Fibroblast of skin of left biceps (primary cell): ENCODE measurements at places on chromosomes 3 and 15.

GRCh38 chr3:87267953-87268645 is 8.3 kb downstream of the POU1F1 start:
- DNase-seq, result no peak

DNA sequence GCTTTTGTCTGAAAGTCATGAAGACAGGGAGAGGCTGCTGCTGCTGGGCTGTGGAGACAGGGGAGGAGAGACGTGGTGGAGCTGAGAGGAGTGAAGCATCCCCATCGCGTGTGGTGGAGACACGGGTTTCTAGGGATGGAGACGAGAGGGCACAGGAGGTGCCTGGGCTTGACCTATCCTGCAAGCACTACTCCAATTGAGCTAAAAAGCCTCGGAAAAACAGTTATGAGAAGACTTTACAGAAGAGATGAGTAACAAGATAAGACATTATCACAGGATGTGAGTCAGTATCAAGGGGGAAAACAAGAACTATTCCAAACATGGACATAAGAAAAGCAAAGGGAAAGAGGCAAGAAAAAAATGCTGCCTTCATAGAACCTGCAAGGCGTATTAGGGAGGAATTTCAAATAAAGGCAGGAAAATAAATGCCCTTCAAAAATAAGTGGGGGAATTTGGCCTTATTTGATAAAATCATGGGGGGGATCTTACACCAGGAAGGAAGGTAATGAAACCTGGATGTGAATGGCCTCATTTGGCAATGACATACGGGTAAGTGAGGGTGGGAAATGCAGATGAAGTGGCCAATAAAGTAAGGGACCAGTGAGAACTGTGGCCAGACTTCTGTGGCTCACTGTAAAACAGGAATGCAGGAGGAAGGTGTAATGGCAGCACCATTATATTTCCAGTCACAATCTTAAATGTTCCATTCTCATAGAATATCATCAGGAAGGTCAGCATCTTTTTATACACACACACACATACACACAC is 97.9 kb downstream of the PLD1 start:
- peak; percentile 13 for DNase-seq

GRCh38 chr3:187465503-187465902 is 97.3 kb downstream of the RTP4 start:
- no peak for DNase-seq

- DNase-seq, result no peak
Observed at GRCh38 chr15:27086149-27086548, 115.2 kb downstream of the GABRG3 start.

GRCh38 chr3:44883999-44884431 is 9.6 kb downstream of the TGM4 start:
- DNase-seq, result peak; percentile 95

DNA sequence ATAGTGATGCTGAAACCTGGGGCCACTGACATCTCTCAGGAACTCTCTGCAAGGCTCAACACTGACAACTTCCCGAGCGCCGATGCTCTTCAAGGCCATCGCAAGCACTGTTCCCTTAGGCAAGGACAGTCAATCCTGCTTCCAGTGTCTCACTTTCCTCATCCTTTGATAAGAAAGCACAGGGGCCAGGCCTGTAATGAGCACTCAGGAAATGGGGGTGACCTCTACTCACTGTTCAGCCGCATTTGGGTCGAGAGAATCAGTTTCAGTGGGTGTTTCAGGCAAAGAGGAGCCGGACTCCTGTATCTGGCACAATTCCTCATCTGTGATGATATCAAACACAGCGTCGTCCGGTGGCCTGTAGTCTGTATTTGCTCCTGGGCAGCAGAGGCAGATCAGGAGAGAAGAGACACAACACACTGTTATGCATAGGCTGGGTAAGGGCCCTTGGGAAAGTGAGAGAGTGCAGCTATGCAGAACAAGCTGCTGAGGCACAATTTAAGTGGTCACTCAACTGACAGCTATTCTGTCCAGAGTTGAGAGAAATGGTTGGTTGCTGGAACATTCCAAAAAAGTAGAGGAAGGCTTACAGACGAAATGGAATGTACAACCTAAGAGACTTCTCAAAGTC is 11.9 kb downstream of the CXCR6 start:
- DNase-seq, result no peak

DNA sequence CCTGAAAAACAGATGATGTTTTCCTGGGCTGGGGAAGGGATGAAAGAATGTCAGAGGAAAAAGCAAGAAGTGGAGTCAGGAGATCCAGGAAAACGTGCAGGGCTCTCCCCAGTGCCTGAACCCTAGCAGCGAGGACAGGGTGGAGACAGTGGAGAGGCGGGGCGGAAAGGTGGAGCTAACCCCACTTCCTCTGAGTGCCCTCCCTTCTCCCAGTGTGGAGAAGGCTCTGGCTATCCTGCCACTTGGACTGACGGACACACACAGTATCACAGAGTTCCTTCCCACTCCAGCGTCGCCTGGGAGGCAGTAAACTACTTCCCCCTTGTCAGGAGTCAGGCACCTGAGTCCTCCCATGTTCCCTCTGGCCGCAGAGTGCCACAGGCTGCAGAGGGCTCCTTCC is 125.3 kb upstream of the CHRNA7 start:
- DNase-seq, result no peak

DNA sequence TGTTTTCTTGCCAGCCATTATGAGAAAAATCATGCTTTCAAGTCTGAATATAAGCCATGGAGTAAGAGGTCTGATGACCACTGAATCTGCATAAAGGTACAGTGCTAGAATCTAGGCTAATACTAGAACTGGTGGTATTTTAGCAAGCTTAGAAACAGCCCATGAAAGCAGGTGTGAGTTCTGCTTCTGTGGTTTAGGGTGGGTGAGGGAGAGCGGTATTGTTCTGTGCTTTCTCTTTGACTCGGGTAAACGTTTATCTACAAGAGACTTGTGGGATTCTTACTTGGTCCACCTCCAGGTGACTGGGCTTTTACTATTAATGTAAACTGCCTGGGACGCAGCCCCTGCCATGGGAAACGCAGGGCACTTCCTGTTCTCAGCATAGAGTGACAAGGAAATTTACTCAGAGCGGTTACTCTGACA is 55.2 kb downstream of the PGPEP1L start:
- DNase-seq, result no peak

GRCh38 chr15:25887870-25888269 is 24.7 kb upstream of the ATP10A start:
- no peak for DNase-seq

DNA sequence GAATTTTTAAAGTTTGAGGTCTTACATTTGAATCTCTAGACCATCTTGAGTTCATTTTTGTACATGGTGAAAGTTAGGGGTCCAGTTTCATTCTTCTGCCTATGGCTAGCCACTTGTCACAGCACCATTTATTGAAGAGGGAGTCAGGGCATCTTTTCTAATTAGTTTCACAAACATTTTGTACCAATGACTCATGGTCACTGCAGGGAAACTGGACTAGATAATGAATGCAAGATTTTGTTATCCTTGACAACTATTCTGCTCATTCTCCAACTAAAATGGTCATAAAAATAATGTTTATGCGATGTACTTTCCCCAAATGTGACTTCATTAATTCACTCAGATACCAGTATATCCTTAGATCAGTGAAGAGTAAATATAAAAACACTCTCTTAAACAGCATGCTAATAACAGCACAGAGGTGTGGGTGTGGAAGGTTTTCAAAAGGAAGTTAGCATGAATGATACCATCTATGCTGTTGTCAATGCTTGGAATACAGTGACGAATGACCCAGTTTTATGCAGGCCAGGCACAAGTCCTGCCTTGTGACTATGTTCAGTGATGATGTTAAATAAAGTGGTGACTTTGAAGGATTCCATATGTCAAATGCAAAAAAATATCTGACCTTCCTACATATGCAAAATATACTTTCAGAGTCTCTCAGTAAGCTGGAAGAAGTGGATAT is 314.9 kb upstream of the TMCO5A start:
- DNase-seq, result no peak

DNA sequence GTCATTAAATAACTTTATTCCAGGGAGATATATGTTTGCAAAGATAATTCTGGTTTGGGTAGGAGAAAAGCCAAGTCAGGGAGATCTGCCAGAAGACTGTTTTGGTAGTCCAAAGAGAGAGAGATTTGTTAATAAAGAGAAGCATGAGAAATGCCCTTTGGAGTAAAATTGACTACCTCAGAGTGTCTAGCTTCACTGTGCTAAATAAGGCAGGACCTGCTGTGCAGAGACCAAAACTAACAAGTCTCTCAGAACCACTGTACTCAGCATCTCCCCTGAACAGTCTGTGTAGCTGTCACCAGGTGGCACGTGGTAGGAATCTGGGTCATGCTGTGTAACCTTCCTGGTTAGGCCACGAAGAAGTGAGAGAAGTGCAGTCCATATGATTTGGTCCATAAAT is 31.6 kb upstream of the SLC35G2 start:
- DNase-seq, result peak; percentile 10

- no peak for DNase-seq
Observed at GRCh38 chr15:101024706-101025500, 105.7 kb downstream of the LRRK1 start.

- no peak for DNase-seq
Observed at GRCh38 chr3:46386205-46386604, 15.5 kb downstream of the CCR5 start.

- DNase-seq, result no peak
Observed at GRCh38 chr15:56963126-56963525, 44.7 kb downstream of the TCF12 start.

DNA sequence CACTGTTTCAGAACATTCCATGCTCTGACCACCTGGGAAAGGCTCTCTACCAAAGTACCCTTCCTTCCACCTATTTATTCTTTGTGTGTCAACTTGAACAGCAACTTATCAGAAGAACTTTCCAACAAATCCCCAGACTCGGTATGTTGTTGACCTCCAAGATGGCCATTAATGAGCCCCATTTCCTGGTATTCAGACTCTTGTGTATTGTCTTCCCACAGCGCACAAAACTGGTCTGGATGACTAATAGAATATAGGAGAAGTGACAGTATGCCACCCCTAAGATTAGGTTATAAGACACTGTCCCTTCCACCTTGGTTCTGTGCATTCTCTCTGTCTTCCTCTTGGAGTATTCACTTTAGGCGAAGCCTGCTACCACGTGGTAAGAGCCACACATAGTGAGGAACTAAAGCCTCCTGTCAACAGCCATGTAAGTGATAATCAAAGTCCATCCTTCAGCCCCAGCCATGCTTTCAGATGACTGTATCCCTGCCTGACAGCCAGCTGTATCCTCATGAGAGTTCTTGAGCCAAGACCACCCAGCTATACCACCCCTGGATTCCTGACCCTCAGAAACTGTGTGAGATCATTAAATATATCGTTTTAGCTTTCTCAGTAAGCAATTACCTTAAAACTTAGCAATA is 481.7 kb downstream of the MAGI1 start:
- DNase-seq, result no peak

GRCh38 chr3:12585181-12585580 is 28.3 kb downstream of the MKRN2 start:
- no peak for DNase-seq

DNA sequence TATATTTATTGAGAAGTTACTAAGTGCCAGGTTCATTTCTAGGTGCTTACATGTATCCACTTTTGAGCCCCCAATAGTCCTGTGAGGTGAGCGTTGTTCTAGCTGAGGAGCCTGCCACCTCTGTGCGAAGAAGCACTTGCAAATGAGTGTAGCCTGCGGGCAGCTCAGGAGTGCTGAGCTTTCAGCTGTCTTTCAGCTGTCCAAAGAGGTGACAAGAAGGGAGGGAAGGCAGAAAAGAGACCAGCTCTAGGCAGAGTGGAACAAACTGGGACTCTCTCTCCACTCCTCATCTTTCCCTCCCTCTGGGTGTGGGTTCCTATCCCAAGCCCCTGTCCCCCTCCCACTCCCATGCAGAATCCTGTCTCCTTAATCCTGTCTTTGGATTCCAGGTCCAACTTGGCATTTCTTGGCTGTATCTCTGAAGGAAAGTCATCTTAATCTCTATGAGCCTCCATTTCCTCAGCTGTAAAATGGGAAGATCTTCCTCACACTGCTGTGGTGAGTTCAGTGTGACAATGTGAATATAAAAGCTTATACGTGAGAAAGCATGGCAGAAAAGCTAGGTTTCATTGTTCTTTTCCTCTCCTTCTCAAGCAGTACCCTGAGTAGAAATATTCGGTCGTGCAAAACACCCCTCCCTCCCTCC is 6.7 kb upstream of the SRP14 start:
- no peak for DNase-seq

DNA sequence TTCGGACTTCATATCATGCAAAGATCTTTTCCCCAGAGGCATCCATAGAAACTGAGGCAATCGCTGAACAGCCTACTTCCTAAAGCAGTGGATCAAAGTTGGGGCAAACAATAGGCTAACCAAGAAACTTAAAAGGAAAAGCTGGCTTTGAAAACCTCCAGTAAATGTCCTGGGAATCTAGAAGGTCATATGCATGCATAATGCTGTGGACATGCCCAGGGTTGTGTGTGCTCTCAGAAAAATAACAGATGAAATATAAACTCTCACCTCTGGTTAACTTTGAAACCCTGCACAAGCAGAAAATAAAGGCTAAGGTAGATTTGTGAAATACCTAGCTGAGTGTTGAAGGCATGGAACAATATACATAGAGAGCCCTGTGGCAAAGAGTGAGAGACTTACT is 96.3 kb downstream of the MYO9A start:
- DNase-seq, result no peak

DNA sequence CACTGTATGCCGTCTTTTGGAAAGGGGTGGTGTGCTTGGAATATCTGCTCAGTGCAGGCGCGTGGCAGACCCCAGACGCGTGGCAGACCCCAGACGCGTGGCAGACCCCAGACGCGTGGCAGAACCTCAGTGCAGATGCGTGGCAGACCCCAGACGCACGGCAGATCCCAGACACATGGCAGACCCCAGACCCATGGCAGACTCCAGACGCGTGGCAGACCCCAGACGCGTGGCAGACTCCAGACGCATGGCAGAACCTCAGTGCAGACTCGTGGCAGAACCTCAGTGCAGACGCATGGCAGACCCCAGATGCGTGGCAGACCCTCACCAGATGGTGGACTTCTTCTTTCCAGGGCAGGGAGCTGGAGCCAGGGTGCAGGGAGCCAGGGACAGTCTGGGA is 637 bp upstream of the MUC4 start:
- DNase-seq, result no peak

GRCh38 chr15:35698331-35698730 is 152.4 kb upstream of the DPH6 start:
- no peak for DNase-seq

DNA sequence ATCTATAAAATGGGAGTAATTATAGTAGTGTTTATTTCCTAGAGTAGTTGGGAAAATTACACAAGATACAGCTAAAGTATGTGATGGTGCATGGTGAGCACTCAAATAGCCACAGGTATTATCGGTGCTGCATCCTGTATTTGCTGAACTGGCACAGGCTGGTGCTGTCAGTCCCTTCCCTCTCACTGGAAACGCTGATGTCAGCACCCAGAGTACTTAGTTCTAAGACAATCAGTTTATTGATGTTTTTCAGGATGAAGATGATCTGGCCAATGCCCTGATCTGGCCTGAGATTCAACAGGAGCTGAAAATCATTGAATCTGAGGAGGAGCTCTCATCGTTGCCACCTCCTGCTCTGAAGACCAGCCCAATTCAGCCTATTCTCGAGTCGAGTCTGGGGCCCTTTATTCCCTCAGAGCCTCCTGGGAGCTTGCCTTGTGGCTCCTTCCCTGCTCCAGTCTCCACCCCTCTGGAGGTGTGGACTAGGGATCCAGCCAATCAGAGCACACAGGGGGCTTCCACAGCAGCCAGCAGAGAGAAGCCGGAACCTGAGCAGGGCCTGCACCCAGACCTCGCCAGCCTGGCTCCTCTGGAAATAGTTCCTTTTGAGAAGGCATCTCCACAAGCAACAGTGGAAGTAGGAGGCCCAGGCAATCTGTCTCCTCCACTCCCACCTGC is 49.7 kb downstream of the TMEM39A start:
- DNase-seq, result no peak

- DNase-seq, result no peak
Observed at GRCh38 chr3:127137757-127138536, 55.0 kb upstream of the PRR23E start.
